Transverse colon (tissue), 4 donors: ENCODE measurements at places on chromosomes 12 and 14. TPM values are rescaled to one million over a fixed set of nuclear protein-coding genes. Genes with fewer than 3 reads are reported as not detected.

GALC gene
- 8.0 TPM for total RNA-seq

NKX2-1 gene
- total RNA-seq = not detected

FGF23 gene
- total RNA-seq = not detected

PLEK2 gene
- 33.8 TPM for total RNA-seq

TSHR gene
- 0.37 TPM for total RNA-seq

GLT1D1 gene
- total RNA-seq = not detected

XPOT gene
- total RNA-seq = 15.7 TPM

GCH1 gene
- total RNA-seq = 30.3 TPM

OTX2 gene
- not detected for total RNA-seq

CRIP2 gene
- 67.3 TPM for total RNA-seq

TAS2R42 gene
- total RNA-seq = not detected

TMTC1 gene
- total RNA-seq = 17.1 TPM

TMEM121 gene
- total RNA-seq = not detected

TAS2R7 gene
- total RNA-seq = not detected

LGR5 gene
- 4.8 TPM for total RNA-seq

DDHD1 gene
- 10.9 TPM for total RNA-seq

SELPLG gene
- 5.1 TPM for total RNA-seq

PPP4R4 gene
- total RNA-seq = not detected

OAS2 gene
- total RNA-seq = 3.7 TPM

CLEC7A gene
- total RNA-seq = 4.0 TPM

CHFR gene
- total RNA-seq = 132 TPM

ZNF268 gene
- total RNA-seq = 16.0 TPM

FOXM1 gene
- total RNA-seq = 1.6 TPM

SYCP3 gene
- total RNA-seq = 0.16 TPM

RTL1 gene
- total RNA-seq = not detected

NOC4L gene
- 11.4 TPM for total RNA-seq

SSPN gene
- total RNA-seq = 17.3 TPM

ALDH1L2 gene
- 0.37 TPM for total RNA-seq

TAS2R8 gene
- not detected for total RNA-seq

EML5 gene
- total RNA-seq = 0.20 TPM

SVOP gene
- 0.16 TPM for total RNA-seq

GPR137C gene
- 0.27 TPM for total RNA-seq

TAS2R46 gene
- total RNA-seq = 2.4 TPM
